ENCODE measurements at places on chromosomes 12 and 14.
A peak's percentile ranks its signal among the peaks of the same experiment; 100 is the strongest.

DNA sequence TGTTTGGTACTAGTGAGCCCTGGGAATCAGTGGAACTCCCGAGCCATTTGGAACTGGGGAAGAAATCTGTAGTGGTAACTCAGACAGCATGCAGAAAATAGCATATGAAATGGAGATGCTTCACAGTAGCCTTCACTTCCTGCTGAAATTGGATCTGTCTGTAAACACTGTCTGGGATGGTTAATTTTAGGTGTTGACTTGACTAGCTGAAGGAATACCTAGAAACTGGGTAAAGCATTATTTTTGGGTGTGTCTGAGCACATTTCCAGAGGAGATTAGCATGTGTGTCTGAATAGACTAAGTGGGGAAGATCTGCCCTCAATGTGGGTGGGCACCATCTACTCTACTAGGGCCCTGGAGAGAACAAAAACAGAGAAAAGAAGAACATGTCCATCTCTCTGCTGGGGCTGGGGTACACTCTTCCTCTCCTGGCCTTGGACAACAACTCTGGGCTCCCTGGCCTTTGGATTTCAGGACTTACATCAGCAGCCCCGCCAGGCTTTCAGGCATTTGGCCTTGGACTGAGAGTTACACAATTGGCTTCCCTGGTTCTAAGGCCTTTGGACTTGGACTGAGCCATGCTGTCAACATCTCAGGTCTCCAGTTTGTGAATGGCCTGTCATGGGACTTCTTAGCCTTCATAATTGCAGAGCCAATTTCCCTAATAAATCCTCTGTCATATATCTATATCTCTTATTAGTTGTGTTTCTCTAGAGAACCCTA lies 14.0 kb upstream of the CRADD start:
- H3K4me3 ChIP-seq = no peak overlapping the region
- H3K36me3 ChIP-seq = peaks cover 3% of the 10 kb centered on the region
- H3K27me3 ChIP-seq = no peaks in the 10 kb centered on the region
- H3K4me1 ChIP-seq = no peaks in the 10 kb centered on the region

GRCh38 chr14:79730953-79731352 lies 480.4 kb downstream of the DIO2 start:
- H3K4me3 ChIP-seq = no peak overlapping the region
- no peak for DNase-seq
- no peak overlapping the region for H3K27ac ChIP-seq
- H3K36me3 ChIP-seq = no peaks in the 10 kb centered on the region

DNA sequence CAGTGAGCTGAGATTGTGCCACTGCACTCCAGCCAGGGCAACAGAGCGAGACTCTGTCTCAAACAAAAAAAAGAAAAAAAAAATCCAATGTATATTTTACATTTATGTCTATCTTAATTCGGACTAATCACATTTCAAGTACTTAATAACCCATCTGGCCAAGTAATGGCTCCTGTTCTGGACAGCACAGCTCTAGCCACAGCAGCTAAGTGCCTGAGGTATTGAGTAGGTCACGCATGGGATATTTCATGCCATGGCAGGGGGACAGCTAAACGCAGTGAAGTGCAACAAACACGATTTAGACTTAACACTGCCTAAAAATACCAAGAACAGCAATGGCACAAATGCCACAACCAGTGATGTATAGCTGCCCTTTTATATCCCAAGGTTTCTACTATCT lies 8.0 kb downstream of the BAZ1A start:
- H3K4me3 ChIP-seq = no peak overlapping the region
- no peaks in the 10 kb centered on the region for H3K27me3 ChIP-seq
- DNase-seq = no peak
- peaks cover 13% of the 10 kb centered on the region for H3K36me3 ChIP-seq

GRCh38 chr12:25993901-25994651 lies 35.6 kb downstream of the RASSF8 start:
- no peaks in the 10 kb centered on the region for H3K4me1 ChIP-seq
- DNase-seq = no peak
- no peaks in the 10 kb centered on the region for H3K27me3 ChIP-seq
- H3K4me3 ChIP-seq = no peak overlapping the region
- H3K27ac ChIP-seq = no peak overlapping the region

DNA sequence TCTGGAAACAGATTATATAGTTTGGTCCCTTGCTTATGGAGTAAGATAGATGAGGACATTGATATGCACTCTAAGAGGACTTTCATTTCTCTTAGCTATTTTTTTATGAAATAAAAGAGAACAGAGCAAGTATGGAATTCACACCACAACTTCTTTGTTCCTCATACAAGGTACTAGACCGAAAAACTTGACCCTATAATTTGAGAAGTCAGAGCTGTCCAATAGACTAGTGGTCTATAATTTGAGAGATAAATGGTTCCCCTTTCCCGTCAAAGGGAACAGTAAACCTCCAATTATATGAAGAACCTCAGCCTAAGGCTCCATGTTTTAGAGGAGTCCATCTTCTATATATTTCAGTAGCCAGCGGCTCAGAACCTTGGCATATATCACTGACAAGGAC lies 58.5 kb upstream of the HIF1A start:
- peak overlapping the region; percentile 88 for H3K27ac ChIP-seq
- DNase-seq = no peak
- H3K4me3 ChIP-seq = no peak overlapping the region
- no peaks in the 10 kb centered on the region for H3K27me3 ChIP-seq
- H3K4me1 ChIP-seq = peaks cover 37% of the 10 kb centered on the region
- H3K36me3 ChIP-seq = no peaks in the 10 kb centered on the region

- no peaks in the 10 kb centered on the region for H3K27me3 ChIP-seq
- H3K4me1 ChIP-seq = peaks cover 5% of the 10 kb centered on the region
- no peak for DNase-seq
- H3K4me3 ChIP-seq = no peak overlapping the region
- peaks cover 57% of the 10 kb centered on the region for H3K36me3 ChIP-seq
- H3K27ac ChIP-seq = no peak overlapping the region
Measured at GRCh38 chr12:10847744-10848143, 1.5 kb downstream of the PRR4 start.

DNA sequence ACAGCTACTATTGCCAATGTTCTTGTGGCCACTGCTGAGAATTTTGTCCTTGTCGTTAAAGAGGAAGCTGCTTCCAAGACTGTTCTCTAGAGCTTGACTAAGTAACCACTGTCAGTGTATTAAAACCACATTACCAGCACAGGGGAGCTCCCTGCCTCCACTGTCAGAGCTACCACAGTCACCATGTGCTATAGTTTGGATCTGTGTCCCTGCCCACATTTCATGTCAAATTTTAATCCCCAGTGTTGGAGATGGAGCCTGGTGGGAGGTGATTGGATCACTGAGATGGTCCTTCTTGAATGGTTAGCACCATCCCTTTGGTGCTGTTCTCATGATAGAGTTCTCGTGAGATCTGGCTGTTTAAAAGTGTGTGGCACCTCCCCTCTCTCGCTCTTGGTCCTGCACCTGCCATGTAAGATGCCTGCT lies 23.2 kb upstream of the RAP1B start:
- peak overlapping the region; percentile 11 for H3K4me3 ChIP-seq
- peaks cover 6% of the 10 kb centered on the region for H3K36me3 ChIP-seq
- H3K27me3 ChIP-seq = no peaks in the 10 kb centered on the region
- peaks cover 25% of the 10 kb centered on the region for H3K4me1 ChIP-seq

DNA sequence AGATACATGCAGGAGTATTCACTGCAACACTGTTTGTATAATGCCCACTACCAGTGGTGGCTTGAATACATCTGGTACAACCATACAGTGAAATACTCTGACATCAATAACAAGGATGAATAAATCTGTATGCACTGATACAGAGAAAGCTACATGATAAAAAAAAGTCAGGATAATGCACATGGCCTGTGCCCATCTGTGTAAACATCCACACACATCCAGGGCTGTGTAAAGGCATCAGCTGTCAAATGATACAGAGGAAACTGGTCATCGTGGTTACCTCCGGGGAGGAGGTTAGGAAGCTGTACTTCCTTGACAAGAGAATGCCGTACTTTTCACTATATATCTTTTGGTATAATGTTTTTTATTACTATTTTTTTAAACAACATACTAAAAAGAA lies 176.6 kb downstream of the FOXN3 start:
- H3K27ac ChIP-seq = peak overlapping the region; percentile 20
- no peak overlapping the region for H3K4me3 ChIP-seq
- no peaks in the 10 kb centered on the region for H3K27me3 ChIP-seq
- peaks cover 74% of the 10 kb centered on the region for H3K4me1 ChIP-seq
- peaks cover 51% of the 10 kb centered on the region for H3K36me3 ChIP-seq

- peaks cover 5% of the 10 kb centered on the region for H3K4me1 ChIP-seq
- no peak overlapping the region for H3K27ac ChIP-seq
- DNase-seq = no peak
- no peak overlapping the region for H3K4me3 ChIP-seq
Measured at GRCh38 chr12:92224685-92225331, 79.2 kb upstream of the BTG1 start.

DNA sequence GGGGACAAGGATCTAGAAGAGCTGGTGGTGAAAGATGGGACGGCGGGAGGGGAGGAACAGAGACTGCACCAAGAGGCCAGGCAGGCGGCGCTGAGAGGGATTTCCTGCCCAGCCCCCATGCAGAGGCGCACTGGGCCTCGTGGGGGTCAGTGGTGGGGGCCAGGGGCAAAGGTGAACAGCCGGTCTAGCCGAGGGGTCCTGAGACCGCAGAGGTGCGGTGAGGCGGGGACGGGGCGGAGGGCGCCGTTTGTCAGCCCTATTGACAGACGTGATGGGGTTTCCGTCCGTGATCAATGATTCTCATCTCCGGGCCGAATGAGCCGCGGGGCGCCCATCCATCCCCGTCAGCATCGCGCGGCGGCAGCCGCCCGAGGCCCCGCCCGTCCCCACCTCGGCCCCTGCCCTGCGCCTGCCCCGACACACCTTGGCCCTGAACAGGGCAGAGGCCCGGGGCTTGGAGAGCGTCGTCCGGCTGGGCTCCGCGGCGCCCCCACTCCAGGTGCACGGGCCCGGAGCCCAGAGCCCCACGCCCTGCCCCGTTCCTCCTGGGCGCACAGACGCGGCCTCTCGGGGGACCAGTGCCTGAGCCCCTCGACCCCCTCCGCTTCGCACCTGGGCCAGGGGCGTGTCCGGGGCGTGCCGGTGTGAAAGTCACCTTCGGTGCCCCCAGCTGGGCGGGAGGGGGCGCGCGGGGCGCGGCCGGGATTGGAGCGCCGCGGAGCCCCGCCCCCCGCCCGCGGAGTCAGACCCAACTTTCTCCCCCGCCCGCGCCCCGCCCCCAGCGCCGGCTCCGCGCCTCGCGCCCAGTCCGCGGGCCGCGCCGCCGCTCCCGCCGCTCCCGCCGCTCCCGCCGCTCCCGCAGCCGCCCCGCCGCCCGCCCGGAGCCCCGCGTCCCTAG lies at the start of gene NXPH4:
TSS of gene NXPH4 (plus strand) at position 781 of the 898 bp plus-strand sequence. CDS start 176 bp downstream, outside the sequence.
- peaks cover 61% of the 10 kb centered on the region for H3K4me1 ChIP-seq
- no peak for DNase-seq
- H3K27ac ChIP-seq = peak within 1 kb of the TSS; percentile 70
- peak within 1 kb of the TSS; percentile 78 for H3K4me3 ChIP-seq
- H3K36me3 ChIP-seq = no peaks in the 10 kb centered on the region

GRCh38 chr12:19196959-19197630 lies 67.6 kb downstream of the PLEKHA5 start:
- H3K27me3 ChIP-seq = no peaks in the 10 kb centered on the region
- no peaks in the 10 kb centered on the region for H3K4me1 ChIP-seq
- H3K27ac ChIP-seq = no peak overlapping the region

GRCh38 chr12:93127582-93128331 lies 198.7 kb upstream of the EEA1 start:
- no peaks in the 10 kb centered on the region for H3K27me3 ChIP-seq
- DNase-seq = no peak
- H3K27ac ChIP-seq = no peak overlapping the region
- no peaks in the 10 kb centered on the region for H3K36me3 ChIP-seq

- no peak overlapping the region for H3K4me3 ChIP-seq
- H3K36me3 ChIP-seq = no peaks in the 10 kb centered on the region
- H3K27me3 ChIP-seq = peaks cover 27% of the 10 kb centered on the region
- no peak overlapping the region for H3K27ac ChIP-seq
Measured at GRCh38 chr14:92493492-92493891, 20.1 kb upstream of the RIN3 start.
